HT-29 (cell line): ENCODE measurements at places on chromosomes 13 and 19.

GRCh38 chr19:4730740-4731171 is 7.1 kb upstream of the DPP9 start:
- peak; percentile 38 for DNase-seq

GRCh38 chr19:47427241-47428176 is 8.2 kb upstream of the MEIS3 start:
- DNase-seq, result peak; percentile 91

- DNase-seq, result peak; percentile 10
These were observed 26.3 kb downstream of the ZNF844 start for GRCh38 chr19:12090807-12091206.

- DNase-seq, result no peak
These were observed 155.2 kb downstream of the DPF1 start for GRCh38 chr19:38068826-38069225.

- DNase-seq, result no peak
These were observed at the start of gene ISYNA1 for GRCh38 chr19:18437491-18438330. TSS of gene ISYNA1 (minus strand) at chr19:18438133. CDS start at chr19:18437979, 154 bp downstream.

GRCh38 chr19:12111943-12112637 is 28.1 kb downstream of the ZNF20 start:
- DNase-seq, result no peak

GRCh38 chr13:64925284-64925683 is 2304.9 kb downstream of the PCDH9 start:
- DNase-seq, result no peak

DNA sequence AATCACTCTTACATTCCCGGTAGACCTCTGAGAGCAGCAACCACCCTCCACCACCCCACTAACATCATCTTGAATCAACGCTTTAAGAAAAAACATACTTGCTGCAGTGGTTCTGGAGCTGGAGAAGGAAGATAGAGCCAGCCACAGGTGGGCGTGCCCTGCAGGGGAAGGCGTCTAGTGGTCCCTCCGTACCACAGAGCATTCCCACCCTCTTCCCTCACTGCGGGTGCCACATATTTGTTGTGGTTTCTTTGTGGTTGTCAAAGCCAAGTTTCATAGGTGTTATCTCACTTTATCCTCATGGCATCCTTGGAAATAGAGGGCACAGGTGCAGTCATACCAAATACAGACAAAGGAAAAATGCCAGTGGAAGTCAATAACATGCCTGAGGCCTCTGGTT is 22.2 kb downstream of the COL4A2 start:
- DNase-seq, result no peak
